Fibroblast of lung (primary cell): ENCODE measurements at places on chromosomes 7 and 10. TPM values are rescaled to one million over a fixed set of nuclear protein-coding genes. Genes with fewer than 3 reads are reported as not detected.

GRCh38 chr7:43758822-43759683 is 573 bp downstream of the BLVRA start:
- peak; percentile 46 for DNase-seq

GRCh38 chr7:95766086-95766485 is 6.3 kb upstream of the DYNC1I1 start:
- DNase-seq: no peak

ANKRD7 gene
- 2.3 and 2.8 TPM in 2 replicates for total RNA-seq

DNA sequence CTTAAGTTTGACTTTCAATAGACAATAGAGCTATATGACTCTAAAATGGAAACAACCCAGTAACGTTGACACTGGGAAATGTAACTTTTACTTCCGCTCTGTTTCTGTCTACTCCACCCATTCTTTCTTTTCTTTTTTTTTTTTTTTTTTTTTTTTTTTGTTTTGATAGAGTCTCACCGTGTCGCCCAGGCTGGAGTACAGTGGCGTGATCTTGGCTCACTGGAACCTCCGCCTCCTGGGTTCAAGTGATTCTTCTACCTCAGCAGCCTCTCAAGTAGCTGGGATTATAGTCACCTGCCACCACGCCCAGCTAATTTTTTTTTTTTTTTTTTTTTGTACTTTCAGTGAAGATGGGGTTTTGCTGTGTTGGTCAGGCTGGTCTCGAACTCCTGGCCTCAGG is 13.9 kb downstream of the PRSS2 start:
- DNase-seq: no peak

DNA sequence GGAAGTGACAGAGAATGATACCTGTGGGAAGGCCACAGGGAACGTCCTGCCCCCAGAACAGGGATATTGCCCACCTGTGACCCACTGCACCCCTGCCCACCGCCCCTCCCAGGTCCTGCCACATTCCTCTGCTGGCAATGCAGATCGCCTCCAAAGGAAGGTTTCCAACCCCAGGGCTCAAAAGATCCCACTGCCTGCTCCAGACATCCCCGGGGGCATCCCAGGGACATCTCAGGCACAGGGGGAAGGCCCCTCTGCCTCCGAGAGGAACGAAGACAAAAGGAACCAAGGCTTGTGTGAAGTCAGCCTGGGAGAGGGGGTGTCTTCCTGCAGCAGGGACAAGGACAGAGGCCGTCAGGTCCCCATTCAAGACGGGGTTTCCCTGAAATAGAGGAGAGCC is 28.5 kb downstream of the NUDT1 start:
- no peak for DNase-seq

PRKCQ gene
- total RNA-seq: under 0.01 and 0.26 TPM in 2 replicates

ALOX5 gene
- not detected in 2 replicates for total RNA-seq

- no peak for DNase-seq
Observed at GRCh38 chr10:10351451-10351850, 666.2 kb upstream of the CELF2 start.

DIP2C gene
- 12.6 and 18.3 TPM in 2 replicates for total RNA-seq

DNA sequence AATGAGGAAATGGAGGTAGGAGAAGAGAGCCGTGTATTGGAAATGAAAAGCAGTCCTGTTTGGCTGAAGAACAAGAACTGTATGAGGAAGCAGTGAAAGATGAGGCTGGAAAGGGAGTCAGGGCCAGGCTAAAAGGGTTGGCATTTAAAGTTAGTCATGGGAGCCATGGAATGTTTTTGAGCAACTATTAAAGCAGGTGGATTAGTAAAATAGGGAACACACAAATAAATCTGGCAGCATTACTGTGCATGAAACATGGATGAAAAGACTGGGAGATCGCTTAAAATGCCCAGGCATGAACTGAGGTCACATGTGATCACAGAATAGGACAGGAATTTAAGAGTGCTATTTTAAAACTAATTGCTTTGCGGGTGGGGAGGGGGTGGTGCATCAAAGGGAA is 1.4 kb upstream of the IFRD1 start:
- DNase-seq: peak; percentile 5

- no peak for DNase-seq
Observed at GRCh38 chr10:117226813-117227451, 14.0 kb upstream of the SLC18A2 start.

GRCh38 chr10:103802081-103802480 is 53.3 kb downstream of the SH3PXD2A start:
- no peak for DNase-seq

GRCh38 chr7:30181211-30181610 is 46.4 kb downstream of the MTURN start:
- DNase-seq: no peak

LIPM gene
- not detected in 2 replicates for total RNA-seq

UPK3BL1 gene
- total RNA-seq: 5.4 and 9.8 TPM in 2 replicates

GPNMB gene
- total RNA-seq: 177 and 182 TPM in 2 replicates

AKR1D1 gene
- not detected in 2 replicates for total RNA-seq

FAM241B gene
- 0.26 and 0.99 TPM in 2 replicates for total RNA-seq

DNA sequence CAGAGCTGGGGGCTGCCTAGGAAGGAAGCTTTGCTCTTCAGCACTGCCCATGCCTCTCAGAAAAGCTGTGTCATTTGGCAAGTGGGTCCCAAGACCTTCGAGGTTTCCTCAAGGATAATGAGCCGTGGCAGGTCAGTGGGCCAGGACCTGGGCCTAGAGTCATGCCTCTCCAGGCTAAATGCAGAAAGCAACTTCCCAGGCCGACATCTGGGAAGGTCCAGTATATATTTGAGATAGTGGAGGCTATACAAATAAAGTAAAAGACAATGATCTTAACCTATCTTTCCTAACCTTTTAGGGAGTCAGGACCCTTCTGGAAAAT is 2.4 kb upstream of the HOXA10 start:
- DNase-seq: no peak

ETV1 gene
- total RNA-seq: 12.8 and 26.4 TPM in 2 replicates

SVOPL gene
- not detected in 2 replicates for total RNA-seq

DNA sequence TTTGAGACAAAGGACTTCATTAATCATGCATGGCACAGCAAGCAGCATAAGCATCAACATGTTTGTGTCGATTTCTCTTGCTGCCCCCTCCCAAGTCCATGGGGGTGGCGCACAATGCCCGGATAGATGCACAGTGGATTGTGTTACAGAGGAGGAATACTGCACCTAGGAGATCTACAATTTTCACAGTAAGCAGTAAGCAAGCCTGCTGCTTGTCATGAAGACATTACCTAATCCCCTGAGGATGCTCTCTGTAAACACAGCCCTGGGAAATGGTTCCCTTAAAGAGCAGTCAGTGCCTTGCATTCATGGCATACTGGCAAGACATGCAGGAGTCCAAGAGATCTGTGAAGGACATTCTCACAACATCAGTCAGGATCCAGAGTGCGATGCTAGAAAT is 137.7 kb downstream of the ETV1 start:
- peak; percentile 58 for DNase-seq

DNA sequence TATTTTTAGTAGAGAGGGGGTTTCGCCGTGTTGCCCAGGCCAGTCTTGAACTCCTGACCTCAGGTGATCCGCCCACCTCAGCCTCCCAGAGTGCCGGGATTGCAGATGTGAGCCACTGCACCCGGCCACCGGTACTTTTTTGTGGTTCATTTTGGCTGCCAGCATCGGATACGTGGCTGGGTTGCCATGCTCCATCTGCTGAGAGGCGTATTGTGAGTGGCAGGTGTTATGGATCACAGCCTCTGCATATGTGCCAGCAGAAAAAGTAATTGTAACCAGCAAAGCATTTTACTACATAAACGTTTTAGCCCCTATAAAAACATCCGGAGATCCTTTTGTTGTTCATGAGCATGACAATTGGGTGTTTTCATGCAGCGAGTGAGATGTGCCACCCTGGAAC is 7.1 kb downstream of the FOXK1 start:
- no peak for DNase-seq

DNA sequence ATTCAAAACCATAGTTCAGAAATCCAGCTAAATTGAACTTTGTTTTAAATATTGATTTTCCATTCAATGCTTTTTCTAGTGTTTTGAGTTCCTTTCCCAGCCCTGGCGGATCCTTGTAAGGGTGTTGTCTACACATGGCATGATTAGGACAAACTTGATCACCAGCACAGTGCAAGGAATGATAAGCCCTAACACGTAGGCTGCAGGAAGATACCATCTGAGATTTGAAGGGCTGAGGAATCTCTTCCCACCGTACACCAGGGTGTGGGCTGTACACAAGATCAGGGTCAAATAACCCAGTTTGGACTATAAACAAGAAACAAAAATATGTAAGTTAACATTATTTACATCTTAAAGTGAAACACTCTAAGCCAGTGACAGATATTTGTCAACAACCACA is 27.4 kb downstream of the STEAP4 start:
- DNase-seq: no peak
